ENCODE measurements at places on chromosomes 11 and 22.

GRCh38 chr22:45434981-45435380 is 21.5 kb downstream of the RIBC2 start:
- DNase-seq: no peak

- DNase-seq: no peak
Measured at GRCh38 chr11:70525006-70525405, 126.7 kb downstream of the CTTN start.

DNA sequence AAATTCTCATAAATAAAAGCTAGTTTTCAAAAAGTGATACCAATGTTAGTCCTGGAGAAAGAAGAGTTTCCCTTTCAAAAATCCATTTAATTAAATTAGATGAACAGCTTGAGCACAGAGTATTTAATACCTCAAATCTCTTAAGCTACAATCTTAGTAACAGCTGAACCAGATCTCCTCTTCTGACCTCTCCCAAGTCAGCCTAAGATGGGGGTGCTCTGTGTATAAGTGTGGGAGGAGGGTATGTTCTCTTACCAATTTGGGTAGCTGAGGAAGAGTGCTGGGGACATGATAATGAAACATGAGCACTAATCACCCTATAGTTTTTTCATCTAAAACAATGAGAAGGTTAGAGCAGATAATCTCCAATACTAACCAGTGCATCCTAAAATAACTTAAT is 9.6 kb downstream of the TPH1 start:
- no peak for DNase-seq

DNA sequence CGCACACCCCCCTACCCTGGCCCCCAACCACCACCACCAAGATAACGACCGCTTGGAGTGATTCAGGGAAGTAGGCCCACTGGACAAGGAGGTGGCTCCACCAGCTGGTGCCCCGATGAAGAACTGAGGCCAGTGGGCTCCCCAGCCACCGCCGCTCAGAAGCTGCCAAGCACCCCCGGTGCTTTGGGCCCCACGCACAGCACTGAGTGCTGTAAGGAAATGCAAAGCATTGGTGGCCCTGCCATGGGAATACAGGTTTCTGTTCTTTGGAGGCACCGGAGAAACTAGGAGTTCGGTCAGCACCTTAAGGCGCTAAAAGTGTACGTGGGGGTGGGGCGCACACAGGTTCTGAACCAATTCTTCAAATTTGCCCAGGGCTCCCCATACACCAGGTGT is 664 bp upstream of the PRSS23 start:
- DNase-seq: no peak

- peak; percentile 74 for DNase-seq
Measured at GRCh38 chr22:17368554-17369438, 464 bp upstream of the CECR2 start.

DNA sequence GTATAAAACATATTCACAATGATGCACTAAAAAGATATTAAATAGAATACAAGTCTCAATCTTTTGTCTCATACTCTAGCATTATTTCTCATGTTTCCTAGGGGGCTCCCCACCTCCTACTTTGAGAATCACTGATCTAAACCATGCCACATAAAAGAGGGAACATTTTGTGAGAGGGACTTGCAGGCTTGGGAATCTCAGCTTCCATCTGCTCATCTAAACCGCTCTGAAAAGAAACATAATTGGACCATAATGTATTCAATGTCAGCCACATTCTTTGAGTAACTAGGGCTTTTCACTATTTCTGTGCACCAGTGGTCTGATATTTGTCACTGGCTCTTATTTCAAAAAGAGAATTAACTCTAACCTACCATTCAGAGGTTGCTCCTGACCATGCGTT is 6.4 kb upstream of the CSRP3 start:
- no peak for DNase-seq

- DNase-seq: no peak
Measured at GRCh38 chr11:134853992-134854991, 442.2 kb upstream of the B3GAT1 start.
